ENCODE measurements at places on chromosomes 3 and 15.
A peak's percentile ranks its signal among the peaks of the same experiment; 100 is the strongest.

DNA sequence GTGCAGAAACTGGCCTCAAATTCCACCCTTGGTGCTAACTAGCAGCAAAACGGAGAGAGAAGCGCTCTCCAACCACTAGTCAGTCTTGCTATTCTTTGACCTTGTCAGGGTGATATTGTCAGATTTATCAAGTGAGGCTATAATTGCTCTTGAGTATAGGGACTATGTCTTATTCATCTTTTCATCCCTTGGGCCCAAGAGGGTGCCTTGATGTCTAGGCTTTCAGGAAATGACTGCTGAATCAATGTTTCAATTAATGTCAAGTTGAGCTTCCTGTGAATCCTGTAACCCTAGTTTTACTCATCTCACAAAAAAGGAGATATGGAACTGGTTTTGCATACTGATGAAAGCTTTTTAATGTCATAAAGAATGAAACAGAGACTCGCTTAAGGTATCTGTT lies 701.3 kb downstream of the EDEM1 start:
- DNase-seq = no peak

DNA sequence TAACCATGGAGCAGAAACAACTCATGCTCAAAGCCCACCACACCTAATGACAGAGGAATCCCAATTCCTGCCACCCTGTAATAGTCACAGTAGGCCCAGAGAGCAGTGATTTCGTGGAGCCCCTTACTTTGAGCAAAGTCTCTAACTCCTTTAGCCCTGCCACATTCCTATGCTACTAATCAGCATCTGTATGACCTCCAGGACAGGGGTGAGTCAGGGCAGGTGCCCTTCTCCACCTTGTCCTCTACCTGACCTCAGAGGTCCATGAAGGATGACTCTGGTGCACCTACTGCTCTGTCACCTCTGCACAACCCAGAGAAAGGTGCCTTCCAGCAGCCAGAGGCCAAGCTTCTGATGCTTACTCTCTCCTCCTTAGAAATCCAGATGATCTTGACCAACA lies 6.1 kb upstream of the SCG3 start:
- DNase-seq = no peak

GRCh38 chr3:123298903-123299302 lies 97.2 kb downstream of the SEC22A start:
- DNase-seq = no peak

DNA sequence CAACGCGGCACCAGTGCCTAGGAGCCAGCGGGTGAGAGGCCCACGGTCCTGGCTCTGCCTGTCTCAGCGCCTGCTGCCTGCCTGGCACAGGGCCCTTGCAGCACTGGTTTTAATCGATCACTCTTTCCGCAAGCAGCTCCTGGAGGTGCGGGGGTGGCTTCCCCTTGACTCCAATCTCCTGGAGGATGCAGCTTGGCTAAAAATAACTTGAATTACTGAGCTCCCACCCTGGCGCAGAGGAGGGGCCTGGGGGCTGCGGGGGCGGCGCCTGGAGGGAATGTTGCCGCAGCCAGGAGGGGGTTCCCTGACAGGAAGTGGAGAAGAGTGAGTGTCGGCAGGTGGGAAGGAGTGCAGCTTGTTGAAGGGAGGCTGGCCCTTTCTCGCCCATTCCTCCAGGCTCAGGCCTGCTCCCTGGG lies 9.9 kb upstream of the RPL29 start:
- DNase-seq = peak; percentile 50

DNA sequence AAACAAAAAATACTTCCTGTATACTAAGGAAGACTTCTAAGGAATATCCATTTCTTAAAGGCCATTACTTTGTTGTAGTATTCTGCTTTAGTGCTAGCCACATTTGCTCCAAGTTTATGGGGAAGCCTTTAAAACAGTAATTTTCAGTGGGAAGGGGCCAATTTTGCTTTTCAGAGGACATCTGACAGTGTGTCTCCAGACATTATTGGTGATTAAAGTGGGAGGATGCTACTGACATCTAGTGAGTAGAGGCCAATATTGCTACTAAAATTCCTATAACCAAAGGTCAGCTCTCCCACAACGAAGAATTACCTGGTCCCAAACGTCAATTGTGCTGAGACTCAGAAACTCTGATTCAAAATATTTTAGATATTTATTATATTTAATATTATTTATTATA lies 24.8 kb downstream of the SLC28A2 start:
- DNase-seq = peak; percentile 6

GRCh38 chr15:100714749-100715342 lies 112.5 kb downstream of the ASB7 start:
- DNase-seq = no peak

GRCh38 chr15:65832549-65833364 lies 36.5 kb upstream of the RAB11A start:
- DNase-seq = peak; percentile 92

DNA sequence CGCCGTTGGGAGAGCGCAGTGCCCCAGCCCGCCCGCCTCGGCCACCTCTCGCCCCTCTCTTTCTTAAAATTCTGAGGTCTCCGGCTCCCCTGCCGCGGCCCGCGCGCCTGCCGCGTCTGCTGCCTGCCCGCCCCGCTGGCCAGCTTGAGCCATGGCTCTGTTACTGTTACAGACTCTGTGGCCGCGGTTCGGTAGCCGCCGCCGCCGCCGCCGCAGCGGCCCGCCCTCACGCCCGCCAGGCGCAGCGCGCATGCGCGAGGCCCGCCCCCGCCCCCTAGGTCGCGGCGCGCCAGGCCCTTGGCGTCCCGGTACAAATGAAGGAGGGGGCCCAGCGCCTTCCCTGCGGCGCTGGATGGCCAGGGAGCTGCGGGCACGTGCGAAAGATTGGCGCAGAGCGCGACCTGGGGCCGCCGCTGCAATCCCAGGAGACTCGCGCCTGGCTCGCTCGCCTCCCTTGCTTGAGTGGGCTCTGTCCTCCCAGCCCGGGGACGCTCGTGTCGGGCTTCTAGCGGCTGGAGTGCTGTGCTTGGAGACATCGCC lies at the start of gene ONECUT1:
ONECUT1 (minus strand) TSS at position 168 of the 540 bp plus-strand sequence. CDS start 452 bp downstream, outside the sequence.
- peak; percentile 14 for DNase-seq

- peak; percentile 48 for DNase-seq
Observed at GRCh38 chr3:149736175-149736952, 15.9 kb downstream of the COMMD2 start.

- no peak for DNase-seq
Observed at GRCh38 chr3:171165499-171165921, 139.0 kb upstream of the SLC2A2 start.

DNA sequence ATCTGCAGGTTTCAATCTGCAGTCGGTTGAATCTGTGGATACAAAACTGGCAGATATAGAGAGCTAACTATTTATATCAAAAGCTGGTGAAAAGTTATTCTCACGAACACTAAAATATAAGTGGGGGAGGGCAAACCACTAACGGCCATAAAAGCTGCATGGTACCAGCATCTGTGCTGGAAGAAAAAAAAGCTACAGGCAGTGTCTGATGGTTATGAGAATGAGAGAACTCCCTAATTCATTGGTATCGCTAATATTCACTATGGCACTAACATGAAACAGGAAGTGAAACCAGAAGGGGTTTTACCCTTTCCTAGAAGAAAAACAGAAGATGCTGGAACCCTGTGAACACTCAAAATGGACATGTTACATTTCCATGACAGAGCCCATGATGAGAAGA lies 15.9 kb downstream of the CEP70 start:
- no peak for DNase-seq

GRCh38 chr15:74319596-74320351 lies 47.7 kb downstream of the CYP11A1 start:
- DNase-seq = no peak

DNA sequence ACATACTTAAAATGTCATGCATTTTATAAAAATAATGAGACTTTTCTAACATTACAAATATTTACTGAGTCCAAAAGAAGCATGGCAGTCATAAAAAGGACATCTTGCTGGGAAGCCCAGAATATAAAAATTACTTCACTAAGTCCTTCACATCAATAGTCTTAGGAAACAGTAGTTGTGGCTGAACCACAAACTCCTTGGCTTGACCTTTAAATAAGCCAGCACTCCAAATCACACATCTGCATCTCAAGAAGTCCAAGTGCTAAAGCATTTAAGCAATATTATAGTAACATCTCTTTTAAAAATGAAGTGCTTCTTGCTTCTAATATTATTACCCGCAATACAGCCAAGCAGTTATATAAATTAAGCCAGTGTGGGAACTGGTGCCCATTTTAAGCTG lies 8.8 kb downstream of the CCNL1 start:
- no peak for DNase-seq

- DNase-seq = no peak
Observed at GRCh38 chr15:81012588-81012987, 11.9 kb downstream of the TLNRD1 start.

- DNase-seq = no peak
Observed at GRCh38 chr3:174821477-174821876, 37.7 kb upstream of the NAALADL2 start.

- no peak for DNase-seq
Observed at GRCh38 chr3:56196700-56197099, 271.6 kb downstream of the ERC2 start.

- DNase-seq = no peak
Observed at GRCh38 chr15:56959318-56959648, 40.8 kb downstream of the TCF12 start.

DNA sequence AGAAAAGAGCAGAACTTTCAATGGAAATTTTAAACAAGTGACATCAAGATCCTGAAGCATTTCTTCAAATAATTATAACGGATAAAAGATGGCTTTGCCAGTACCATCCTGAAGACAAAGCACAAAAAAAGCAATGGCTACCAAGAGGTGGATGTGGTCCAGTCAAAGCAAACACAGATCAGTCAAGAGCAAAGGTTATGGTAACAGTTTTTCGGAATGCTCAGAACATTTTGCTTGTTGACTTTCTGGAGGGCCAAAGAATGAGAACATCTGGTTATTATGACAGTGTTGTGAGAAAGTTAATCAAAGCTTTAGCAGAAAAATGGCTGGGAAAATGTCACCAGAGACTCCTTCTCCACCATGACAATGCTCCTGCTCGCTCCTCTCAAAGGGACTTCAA lies 31.5 kb downstream of the FEM1B start:
- DNase-seq = no peak

GRCh38 chr15:63385911-63386531 lies 4.4 kb upstream of the CA12 start:
- DNase-seq = no peak

DNA sequence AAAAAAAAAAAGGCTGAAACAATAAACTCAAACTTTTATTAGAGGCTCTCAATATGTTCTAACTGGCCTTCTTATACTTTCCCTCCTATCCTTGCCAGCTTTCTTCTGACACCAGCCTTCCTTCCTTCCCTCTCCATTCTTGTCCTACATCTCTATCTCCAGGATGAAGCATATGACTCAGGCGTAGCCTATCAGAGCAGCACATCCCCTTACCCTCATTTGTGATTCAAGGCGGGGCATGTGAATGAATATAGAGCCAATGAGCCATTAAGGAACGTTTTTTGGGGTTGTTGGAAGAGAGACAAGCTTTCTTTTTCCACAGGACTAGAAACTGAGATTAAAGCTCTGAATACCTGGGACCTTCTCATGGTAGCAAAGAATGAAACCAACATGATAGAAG lies 25.1 kb upstream of the KCNMB3 start:
- DNase-seq = no peak

- DNase-seq = no peak
Observed at GRCh38 chr3:119073258-119074001, 38.8 kb upstream of the IGSF11 start.

GRCh38 chr3:5799398-5799797 lies 611.9 kb downstream of the EDEM1 start:
- DNase-seq = no peak

GRCh38 chr15:40985541-40986330 lies 32.5 kb downstream of the CHAC1 start:
- DNase-seq = peak; percentile 58

- DNase-seq = peak; percentile 69
Observed at GRCh38 chr15:51162865-51163762, 68.4 kb upstream of the TNFAIP8L3 start.

GRCh38 chr15:37693926-37694325 lies 240.5 kb upstream of the TMCO5A start:
- DNase-seq = no peak

DNA sequence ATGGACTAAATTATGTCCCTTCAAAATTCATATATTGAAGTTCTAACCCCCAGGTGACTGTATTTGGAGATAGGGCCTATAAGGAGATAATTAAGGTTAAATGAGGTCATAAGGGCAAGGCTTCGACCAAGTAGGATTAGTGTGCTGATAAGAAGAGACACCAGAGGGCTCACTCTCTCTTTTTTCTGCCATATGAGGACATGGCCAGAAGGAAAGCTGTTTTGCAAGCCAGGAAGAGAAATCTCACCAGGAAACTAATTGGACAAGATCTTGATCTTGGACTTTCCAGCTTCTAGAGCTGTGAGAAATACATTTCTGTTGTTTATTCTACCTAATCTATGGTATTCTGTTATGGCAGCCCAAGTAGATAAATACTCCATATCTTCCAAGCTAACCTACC lies 503.6 kb upstream of the NAALADL2 start:
- peak; percentile 51 for DNase-seq

DNA sequence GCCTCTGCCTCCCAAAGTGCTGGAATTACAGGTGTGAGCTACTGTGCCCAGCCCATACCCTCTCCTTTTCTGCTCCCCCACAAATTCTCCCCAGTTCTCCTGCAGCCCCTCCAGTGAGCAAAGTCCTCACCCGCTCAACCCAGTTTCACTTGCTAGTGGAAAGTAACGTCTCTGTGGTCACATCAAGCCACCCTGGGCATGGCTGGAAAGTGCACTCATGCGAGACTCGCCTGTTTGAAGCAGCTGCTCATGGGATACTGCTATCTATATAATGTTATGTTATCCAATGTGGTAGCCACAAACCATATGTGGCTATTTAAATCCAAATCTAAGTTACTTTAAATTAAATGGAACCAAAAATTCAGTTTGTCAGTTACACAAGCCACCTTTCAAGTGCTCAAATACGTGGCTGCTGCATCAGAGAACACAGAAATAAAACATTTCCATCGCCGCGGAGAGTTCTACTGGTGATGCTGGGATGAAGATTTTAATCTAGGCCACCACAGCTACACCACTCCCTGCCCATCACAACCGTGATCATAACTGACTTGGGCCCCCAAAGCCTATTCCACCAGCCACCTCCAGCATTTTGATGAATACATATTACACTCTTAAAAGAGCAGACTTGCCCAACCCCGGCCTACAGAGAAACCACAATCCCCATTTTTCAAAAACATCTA lies 119.4 kb downstream of the LIPC start:
- DNase-seq = no peak

GRCh38 chr15:48409623-48410022 lies 78.4 kb downstream of the DUT start:
- DNase-seq = no peak

GRCh38 chr3:121592856-121593702 lies at the start of gene FBXO40:
Gene FBXO40, plus strand, starts transcription at chr3:121593379. Its CDS starts 27,197 bp downstream, at chr3:121620576.
- no peak for DNase-seq

DNA sequence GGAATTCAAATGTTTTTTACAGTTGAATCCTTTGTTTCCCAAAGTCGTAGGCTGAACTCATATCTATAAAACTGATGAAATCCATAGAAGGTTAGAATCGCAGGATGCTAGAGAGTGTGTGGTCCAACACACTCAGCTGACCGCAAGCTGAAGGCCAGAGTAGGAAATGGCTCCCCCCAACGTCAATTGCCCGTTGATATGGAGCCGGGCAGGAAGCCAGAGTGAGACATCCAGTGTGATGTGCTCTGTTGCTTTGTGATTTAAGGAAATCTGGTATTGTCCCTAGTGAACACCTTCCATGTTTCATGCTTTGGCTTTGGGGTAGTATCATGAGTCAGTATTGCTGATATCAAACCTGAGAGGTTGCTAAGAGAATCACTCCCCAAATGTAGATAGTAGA lies 5.8 kb upstream of the MEX3B start:
- DNase-seq = peak; percentile 10

GRCh38 chr3:39150803-39151631 lies 2.4 kb downstream of the CSRNP1 start:
- DNase-seq = peak; percentile 98

Data from A172 (cell line).